ENCODE measurements at places on chromosomes 3 and 15.

DNA sequence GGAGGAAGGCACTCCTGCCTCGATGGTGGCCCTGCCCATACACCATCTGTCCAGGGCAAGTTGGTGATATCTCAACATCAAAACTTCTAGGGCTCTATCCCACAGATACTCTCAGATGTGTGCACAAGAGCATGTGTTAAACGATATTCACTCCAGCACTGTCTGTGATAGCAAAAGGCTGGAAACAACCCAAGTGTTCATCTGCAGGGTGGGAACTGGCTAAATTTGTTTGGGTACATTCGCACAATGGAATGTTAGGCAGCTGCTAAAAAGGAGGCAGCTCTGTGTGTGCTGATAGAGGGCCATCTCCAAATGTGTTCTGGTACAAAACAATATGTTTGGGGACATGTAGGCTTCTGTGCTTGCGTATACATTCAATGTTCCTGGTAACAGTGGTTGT, 19.8 kb downstream of the IGDCC4 start:
- DNase-seq: no peak

DNA sequence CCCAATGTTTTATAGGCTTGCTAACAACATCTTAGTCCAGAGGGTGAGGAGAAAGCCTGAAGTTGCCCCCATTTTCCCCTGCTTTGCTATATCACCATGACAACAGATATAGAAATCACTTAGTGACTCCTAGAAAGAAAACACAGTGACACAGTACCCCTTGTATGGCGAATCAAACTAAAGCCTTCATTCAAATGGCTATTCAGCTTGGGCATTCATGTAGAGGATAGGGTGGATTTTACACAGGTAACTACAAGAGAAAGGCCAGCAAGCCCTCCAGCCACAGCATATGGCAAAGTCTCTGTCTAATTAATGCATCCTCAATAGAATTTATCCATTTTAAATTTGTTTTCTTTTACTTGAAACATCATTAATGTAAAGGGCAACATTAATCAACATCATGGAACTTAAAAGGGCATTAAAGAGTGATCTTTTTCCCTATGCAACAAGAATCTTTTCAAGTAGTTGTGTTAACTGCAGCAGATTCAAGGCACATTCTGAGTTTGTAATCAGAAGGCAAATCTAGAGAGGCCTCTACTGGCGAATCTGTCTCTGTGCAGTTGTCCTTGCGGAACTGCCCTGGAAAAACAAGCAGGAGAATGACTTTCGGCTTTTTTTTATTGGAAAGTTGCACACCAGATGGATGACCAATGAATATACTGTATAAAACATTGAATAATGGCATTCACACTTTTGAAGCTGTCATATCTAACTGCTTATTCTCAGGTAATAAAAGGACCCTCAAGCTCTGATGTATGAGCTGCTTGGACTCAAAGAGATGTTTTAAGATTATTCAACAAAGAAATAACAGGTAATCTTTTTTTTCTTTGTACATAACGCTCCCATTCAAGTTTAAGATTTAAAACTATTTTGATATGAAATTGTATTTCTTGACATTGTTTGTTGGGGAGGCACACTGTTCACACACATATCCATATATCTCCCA, 621.7 kb upstream of the AGTR1 start:
- peak; percentile 19 for DNase-seq

DNA sequence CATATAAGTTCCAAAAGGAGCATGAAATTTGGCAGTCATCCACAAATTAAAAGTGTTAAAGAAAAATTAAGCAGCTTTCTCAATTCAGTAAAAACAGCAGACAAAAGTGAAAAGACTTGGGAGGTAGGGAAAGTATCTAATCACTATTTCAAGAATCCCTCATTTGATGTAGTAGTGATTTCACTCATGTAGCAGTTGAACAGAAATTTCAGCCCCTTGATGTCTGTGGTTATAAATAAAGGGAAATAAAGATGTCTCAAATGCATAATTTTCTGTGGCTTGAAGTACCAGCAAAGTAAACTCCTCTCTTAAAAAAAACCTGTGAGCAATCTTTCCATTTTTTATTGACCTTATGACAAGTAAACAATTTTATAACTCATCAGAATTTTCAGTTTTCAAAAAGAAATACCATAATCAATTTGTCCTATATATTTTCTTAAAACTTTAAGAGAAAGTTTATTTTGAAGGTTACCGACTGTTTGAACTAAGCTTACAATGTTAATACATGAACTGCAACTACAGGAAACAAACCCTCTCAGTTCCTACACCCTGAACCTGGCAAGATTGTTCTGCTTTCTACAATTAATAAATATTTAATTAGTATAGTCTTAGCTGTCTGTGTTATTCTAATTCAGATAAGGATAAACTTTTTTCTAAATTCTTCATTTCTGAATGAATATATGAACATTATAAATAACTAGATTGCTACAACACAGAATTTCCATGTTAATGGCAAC, 94.2 kb downstream of the CBLB start:
- no peak for DNase-seq

DNA sequence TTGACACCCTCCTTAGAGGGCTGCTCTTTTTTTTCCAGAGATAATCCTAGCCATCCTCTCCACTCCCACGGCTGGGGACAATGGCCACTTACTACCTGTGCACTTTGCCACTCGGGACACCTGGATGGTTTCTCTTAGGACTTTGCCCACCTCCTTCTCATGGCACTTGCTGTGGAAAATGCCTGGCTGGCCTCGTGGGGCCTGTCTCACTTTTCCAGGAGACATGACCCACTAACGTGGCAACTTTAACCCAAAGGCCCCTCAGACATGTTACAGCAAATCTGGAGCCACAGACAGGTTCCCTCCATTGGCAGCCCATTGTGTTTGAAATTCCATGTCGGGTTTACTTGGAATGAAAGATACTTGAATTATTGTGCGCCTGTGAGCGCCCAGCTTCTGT, 29.4 kb upstream of the ESYT3 start:
- DNase-seq: no peak

- DNase-seq: no peak
Measured at GRCh38 chr3:183161552-183162336, 790 bp downstream of the LAMP3 start.
